ENCODE measurements at places on chromosomes 2 and 18.

DNA sequence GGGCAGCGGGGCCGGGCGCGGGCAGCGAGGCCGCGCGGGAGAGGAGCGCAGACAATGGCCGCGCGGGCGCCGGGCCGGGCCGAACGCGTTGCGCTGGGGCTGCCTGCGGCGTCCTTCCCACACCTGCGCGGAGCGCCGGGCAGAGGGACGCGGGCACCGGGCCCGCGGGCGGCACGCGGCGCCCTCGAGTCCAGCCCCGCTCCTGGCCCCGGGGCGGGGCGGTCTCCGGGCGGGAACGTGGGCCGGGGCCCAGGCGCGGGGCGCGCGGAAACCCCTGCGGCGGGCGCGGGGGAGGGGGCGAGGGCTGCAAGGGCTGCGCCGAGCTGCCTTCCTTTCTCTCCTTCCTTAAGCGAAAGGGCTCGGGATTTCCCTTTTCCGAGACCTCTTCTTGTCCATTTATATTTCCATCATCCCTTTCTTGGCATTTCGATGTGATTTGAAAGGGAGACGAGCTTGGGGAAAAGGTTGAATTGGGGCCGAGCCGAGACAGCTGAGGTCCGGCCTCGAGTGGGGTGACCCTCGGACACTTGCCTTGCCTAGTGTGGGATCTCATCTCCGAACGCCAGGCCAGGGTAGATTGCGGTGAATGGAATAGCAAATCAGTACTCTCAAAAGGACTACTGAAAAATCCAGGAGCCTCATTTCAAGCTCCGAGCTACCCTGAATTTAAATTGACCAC is 676 bp downstream of the KLHL23 start:
- no peak for DNase-seq

DNA sequence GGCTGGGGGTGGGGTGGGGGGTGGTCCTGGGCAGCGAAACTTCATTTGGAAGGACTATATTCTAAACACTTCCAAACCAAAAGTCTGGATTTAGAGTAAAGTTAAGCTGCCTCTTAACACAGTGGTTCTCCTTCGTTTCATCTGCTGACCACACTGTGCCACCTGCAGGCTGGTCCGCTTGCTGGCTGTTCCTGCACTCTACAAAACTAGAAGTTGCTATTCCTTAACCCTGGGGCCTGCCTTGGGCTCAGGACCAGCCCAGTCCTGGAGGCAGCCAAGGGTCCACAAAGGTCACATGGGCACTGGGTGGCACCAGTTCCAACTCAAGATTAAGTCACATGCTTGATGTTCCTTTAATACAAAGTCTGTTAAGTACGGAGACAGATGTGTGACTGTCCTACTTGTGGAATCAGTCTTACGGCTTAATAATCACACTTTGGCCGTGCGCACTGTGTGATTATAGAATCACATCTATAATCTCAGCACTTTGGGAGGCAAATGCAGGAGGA is 195.4 kb downstream of the FAM210A start:
- DNase-seq = no peak

GRCh38 chr2:49343638-49344037 is 189.3 kb upstream of the FSHR start:
- no peak for DNase-seq

DNA sequence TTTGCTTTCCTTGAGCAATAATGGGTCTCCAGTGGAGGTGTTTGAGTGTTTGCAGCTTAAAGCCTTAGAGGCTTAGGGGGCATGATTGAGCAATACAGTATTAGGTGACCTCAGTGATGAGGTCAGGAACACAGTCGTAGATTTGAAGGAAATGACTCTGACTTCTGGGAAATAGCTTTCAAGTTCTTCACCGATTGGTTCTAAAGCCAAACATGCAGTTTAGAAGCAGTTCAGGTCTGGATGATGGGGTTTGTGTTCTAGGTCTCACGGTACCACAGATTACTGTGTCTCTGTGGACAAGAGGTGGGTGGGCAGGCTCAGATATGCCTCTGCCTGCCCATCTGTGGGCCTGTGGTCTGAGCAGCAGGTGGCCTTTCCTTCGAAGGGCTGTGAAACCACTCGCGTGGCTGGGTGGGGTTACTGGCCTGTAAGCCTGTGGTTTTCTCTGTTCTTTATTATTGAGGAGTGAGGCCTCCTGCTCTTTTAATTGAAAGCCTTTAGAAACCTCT is 7.8 kb downstream of the MTHFD2 start:
- DNase-seq = no peak

GRCh38 chr2:66919286-66919685 is 477.8 kb upstream of the ETAA1 start:
- DNase-seq = no peak

Measured in stimulated activated CD4-positive, alpha-beta T cell treated with anti-CD3 and anti-CD28 coated beads, Interleukin-4, amount 100 ng/mL, for 4 hours (primary cell).